ENCODE measurements at places on chromosomes 13 and 19.

DNA sequence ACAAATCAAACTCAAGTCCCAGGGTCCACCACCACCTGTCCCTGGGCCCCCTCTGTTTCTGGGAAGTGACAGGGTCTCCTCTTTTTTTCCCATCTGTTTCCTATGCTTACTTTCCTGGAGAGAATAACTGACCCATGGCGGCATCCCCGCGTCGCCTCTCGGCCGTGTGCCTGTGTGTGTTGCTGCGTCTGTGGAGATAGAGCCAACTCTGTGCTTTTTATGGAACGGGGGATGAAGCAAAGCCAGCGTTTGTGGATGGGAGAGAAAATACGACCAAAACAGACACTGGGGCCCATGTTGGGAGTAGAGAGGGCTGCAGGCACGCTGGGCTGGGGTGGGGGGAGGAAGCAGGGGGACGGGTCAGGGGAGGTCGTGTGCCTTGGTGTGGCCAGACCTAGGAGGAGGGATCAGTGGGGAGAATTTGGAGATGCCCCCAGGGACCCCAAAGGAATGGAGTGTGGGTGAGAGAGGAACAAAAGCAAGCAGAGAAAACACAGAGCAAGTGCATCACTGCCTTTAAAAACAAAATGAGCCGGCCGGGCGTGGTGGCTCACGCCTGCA, 16.6 kb downstream of the PLK5 start:
- no peak for DNase-seq

DNA sequence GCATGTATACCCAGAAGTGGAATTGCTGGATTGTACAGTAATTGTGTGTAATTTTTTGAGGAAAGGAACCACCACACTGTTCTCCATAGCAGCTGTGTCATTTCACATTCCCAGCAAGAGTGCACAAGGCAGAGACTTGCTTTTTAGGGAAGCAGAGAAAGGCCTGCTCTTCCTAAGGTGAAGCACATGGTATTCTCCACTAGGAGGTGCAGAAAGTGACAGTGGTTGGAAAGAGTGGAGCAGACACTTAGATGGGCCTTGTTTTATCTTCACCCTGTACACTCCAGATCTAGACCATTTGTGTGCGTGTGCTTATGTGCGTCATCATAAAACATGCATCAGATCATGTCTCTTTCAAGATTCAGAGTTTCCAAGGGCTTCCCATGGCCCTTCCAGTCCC, 35.0 kb downstream of the FAM124A start:
- DNase-seq = no peak

- DNase-seq = no peak
Measured at GRCh38 chr13:28271056-28271840, 132.9 kb downstream of the PAN3 start.

DNA sequence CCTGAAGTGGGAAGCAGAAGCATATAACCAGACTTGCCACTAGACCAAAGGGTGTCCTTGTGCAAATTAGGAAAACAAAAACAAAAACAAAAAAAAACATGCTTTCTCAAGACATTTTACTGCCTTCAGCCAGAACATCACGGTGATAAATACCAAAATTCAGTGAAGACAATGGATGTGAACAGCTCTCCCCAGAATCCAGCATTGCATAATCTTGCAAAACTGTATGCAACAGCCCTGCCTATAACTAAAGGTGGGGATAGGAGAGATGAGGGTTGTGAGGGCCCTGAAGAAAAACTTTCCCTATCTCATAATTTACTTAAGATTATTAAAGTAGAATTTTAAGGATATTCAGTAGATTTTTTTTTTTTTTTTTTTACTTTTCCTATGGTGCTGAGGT, 24.9 kb upstream of the NDFIP2 start:
- DNase-seq = no peak

GRCh38 chr13:60679131-60679530, 282.1 kb downstream of the TDRD3 start:
- DNase-seq = no peak

DNA sequence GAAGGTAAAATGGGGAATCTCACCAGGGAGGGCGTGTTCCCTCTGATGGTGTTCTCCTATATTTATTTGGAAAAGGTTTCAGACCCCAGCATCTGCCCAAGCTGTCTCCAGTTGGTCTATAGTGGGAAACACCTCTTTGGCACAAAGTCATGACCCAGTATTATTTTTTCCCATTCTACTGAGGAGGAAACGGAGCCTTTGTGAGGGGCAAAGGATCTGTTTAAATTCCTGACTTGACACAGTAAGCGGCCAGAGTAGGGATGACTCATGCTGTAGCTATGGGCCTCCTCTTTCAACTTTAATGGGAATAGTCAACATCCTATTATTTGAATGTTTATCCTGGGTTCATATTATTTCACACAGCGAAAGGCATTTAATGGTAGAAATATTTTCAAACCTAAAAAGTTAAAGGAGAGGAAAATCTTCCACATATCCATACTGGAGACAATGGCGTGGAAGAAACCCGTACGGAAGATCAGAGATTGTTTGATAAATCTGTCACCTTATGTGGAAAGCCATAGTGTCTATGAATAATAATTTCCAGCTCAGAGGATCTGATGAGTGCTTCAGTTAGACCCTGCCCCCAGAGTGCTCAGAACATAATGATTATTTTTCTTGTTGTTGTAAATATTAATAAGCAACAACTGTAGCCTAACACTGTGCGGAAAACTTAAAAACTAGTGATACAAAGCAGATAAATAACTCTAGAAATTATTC, 126.0 kb downstream of the FOXO1 start:
- no peak for DNase-seq

- DNase-seq = no peak
Measured at GRCh38 chr13:55302568-55302967, 1838.2 kb upstream of the PRR20A start.

DNA sequence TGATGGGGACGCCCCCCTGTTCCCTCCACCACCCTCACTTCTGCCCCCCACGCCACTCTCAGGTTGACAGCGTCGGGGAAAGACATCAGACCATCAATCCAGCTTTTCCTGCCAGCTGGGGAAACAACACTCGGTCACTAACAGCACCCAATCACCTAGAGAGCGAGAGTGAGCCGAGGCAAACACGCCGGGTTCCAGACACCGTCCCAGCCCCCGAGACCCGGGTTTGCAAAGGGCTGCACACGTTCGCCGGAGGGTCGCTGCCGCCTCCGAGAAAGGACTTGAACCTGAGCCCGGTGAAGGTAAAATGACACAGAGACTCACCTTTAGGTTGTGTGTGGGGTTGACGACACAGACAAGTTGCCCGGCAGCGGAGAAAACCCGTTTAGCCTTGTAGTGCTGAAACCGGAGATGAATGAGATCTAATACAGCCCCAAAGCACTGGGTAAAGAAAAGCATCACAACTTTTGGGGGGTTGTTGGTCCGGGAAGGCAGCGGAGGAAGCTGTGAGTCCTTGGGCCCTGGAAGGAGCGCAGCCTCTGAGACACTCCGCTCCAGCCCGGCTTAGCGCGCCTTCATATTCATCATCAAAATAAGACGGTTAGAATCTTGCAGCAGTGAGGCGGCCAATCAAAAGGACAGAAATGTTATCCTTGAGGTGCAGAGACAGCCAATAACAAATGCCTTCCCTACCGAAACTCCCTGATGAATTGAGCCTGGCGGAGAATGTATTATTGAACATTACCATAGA, at the start of gene SIAH3:
Gene SIAH3, minus strand, starts transcription at position 583 of the 751 bp plus-strand sequence. Its CDS starts 124 bp downstream, at position 459.
- no peak for DNase-seq

GRCh38 chr13:45194081-45194939, 6.5 kb downstream of the KCTD4 start:
- no peak for DNase-seq

GRCh38 chr13:95117092-95117491, 184.2 kb downstream of the ABCC4 start:
- DNase-seq = no peak

DNA sequence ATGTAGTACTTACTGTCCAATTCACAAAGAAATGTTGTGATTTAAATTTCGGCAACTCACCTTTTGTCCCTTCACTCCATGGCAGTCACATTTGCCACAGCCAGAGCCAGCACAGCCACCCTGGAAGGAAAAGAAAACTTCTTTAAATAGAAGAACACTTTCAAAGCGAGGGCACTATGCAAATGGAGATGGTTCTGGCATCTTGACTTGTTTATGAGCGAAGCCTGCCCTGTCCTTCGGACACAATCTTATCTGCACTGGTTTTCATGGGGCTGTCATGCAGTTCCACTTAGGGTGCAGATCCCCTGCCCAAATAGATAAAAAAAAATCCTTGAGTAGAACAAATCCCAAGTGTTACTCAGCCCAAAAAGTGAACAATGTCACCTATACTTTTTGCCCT, 64.3 kb downstream of the COL4A1 start:
- no peak for DNase-seq

- no peak for DNase-seq
Measured at GRCh38 chr13:79735228-79735627, 254.3 kb downstream of the NDFIP2 start.
